SHP77 (cell line): ENCODE measurements at places on chromosomes 5 and 9.

GRCh38 chr5:30195036-30195435 is 998.5 kb upstream of the CDH6 start:
- peak; percentile 96 for DNase-seq

- DNase-seq = no peak
Measured at GRCh38 chr5:140178086-140178410, 3.1 kb downstream of the CYSTM1 start.

DNA sequence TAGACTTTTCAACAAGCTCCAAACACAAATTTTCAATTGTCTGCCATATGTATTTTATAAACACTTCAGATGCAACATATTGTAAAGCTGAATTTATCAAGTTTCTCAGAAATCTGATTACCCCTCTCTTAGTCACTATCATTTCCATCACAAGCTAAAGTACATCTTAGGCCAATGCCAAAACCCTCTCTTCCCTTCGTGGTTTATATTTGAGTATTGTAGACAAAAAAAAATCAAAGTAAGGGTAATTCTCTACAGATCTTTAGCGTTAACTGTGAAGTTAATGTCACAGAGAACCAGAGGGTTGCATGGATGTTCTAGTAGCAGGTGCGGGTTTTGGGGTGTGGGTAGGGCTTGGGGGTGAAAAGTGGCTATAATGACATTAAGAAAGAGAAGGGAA is 387.7 kb upstream of the PTGER4 start:
- no peak for DNase-seq

DNA sequence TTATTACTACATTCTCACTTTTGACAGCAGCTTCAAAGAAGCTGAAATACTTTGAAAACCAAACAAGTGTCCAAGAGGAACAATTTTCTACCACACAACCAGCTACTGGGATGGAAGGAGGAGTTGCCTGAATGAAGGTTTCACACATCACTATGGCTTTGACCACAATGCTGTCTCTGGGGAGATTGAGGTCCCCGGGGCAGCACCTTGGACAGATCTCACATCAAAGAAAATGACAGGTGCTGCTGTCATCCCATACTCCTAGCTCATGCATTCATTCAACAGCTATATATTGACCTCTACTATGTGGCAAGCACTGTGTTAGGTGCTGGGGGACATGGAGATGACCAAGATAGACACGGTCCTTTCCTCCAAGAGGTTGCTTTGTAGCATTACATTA is 233.2 kb upstream of the RASEF start:
- no peak for DNase-seq

GRCh38 chr5:53613061-53613460 is 52.6 kb downstream of the NDUFS4 start:
- no peak for DNase-seq

DNA sequence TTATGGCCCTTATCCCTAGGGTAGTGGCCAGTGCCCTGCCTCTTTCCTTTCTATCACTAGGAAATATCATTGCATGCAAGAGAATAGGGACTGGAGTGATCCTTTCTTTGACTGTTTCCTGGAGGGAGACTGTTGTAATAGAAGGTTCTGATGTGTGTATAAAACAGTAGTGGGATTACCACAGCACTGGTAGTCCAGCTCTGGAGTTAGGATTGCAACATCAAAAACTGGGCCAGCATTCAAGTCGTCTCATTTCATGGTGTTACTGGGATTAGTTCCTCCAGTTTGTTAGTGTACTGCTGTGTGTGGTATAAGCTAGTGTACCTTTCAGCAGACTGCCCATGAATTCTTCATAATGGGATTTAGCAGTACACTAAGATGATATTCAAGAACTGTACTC is 45.8 kb downstream of the KIAA1958 start:
- no peak for DNase-seq

GRCh38 chr9:71626395-71626794 is 141.9 kb downstream of the CEMIP2 start:
- no peak for DNase-seq

DNA sequence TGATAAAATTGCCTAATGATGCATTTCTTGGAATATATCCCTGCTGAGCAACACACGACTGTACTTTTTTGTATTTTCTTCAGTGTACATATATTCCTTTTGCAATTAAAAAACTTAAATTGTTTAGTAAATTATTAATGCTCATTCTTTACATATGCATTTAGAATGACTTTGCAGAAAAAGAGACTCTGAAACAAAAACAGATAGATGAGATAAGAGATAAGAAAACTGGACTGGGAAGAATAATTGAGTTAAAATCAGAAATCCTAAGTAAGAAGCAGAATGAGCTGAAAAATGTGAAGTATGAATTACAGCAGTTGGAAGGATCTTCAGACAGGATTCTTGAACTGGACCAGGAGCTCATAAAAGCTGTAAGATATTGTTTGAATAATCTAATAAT is 32.7 kb downstream of the RAD50 start:
- no peak for DNase-seq

DNA sequence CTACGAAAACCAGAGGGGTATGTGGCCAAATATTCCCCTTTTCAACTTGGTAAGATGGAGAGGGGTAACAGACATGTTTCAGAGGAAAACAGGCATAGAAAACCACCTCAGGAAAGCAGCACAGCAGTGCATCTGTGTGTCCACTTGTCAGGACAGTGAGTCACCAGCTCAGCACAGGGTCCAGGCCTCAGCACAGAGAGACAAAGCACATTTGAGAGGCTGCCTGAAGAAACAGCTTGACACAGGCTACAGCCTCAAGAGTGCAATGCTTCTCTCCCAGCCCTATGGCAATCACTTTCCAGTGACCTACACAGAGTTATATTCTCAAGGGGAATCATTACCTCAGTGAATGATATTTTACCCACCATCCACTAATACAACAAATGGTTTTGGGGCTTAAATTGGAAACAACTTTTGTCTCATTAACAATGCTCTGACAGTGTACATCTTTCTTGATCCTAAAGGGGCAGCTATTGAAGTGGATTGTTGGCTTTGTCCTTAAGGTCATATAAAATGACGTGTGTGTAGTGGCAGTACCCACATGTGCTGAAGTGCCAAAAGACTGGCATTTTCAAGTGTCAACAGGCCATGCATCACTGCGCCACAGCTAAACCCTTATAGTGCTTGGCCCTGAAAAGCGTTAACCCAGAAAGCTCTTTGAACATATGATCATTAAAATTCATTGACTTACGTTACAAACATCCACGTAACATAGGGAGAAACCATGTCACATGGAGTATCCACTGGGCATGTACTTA is 46.4 kb downstream of the ERMP1 start:
- DNase-seq = no peak

DNA sequence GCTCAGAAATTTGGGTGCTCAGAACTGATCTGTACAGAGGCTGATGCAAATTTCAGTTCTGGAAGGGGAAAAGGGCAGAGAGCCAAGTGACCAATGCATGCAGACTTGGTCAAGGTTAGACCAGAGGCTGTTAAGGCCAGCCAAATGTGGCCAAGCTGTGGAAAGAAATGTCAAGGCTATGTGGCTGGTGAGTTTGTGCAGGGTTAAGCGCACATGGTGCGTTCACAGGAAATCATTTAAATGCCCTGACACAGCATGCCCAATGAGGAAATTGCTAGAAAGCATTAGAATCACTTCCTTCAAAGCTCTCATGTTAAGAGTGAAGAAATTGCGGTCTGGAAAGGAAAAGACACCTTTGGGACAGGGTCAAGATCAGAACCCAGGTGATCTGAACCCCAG is 58.0 kb downstream of the PTPN3 start:
- DNase-seq = no peak

- DNase-seq = no peak
Measured at GRCh38 chr9:104313396-104314110, 190.5 kb upstream of the OR13F1 start.

- DNase-seq = no peak
Measured at GRCh38 chr9:132671620-132672412, 1.6 kb downstream of the GTF3C4 start.

DNA sequence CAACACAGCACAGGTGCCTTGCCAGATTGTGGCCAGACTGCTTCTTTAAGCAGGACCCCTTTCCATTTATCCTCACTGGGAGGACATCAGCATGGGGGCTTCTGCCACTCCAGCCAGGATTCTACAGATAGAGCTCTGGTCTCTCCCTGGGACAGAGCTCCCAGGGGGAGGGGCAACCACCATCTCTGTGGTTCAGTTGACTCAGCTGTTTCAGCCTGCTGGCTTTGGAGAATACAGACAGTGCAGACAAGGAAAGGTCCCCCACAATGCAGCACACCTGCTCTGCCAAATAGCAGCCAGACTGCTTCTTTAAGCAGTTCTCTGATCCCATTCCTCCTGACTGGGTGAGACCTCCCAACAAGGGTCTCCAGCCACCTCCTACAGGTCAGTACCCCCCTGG is 132.8 kb downstream of the OR2K2 start:
- DNase-seq = peak; percentile 6

- no peak for DNase-seq
Measured at GRCh38 chr9:92944921-92945320, 2.4 kb upstream of the FGD3 start.

DNA sequence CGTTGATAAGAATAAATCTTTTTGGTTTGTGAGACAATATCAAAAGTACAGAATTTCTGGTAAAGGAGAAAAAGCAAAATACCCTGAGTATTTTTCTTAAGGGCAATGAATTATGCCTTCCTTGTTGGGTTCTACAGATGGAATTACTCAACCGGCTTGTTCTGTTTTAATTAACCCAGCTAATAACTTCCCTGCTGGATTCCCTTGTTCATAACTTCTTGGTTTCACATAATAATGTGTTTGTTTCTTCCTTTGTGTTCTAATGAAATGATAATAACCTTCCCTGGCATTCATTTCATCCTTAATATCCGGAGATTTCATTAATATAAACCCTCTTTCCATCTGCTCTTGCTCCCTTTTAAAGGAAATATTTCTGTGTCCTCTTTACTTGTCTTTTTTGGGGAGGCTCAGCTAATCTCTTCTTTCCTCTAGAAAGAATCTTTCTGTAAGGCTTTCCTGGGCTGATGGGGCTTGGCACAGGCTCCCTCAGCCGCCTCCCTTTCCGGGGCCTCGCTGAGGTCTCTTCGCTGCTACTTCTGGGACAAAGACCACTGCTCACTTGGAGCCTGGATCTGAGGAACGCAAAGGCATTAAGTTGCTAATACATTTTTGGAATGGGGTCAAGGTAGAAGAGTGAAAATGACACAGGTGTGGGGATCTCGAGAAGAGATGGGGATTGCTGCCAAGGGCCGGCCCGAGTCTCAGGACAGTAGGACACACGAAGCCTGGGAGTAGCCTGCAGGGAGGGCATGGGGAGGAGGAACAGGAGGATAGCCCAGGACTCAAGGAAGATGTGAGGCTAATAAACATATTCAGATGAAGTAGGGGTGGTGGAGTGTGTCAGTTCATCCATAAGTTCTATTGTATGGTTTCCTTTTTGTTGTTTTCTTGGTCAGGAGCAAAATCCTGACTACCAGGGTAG is 118.5 kb downstream of the NRG2 start:
- DNase-seq = no peak

- peak; percentile 44 for DNase-seq
Measured at GRCh38 chr5:99104538-99105132, 175.8 kb upstream of the CHD1 start.

DNA sequence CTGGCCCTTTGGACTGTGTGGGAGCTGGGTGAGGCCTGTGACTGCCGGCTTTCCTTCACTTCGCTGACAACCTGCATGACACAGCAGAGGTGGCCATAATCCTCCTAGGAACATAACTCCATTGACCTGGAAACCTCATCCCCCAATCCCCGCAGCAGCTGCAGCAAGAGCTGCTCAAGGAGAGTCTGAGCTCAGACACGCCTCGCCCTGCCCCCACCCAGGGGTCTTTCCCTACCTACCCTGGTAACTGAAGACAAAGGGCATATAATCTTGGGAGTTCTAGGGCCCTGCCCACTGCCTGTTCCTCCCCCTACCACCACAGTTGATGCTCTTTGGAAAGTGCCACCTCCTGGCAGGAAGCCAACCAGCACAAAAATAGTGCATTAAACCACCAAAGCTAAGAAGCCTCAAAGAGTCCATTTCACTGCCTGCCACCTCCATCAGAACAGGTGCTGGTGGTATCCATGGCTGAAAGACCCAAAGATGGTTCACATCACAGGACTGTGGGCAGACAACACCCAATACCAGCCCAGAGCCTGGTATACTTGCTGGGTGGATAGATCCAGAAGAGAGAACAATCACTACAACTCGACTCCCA is 18.4 kb downstream of the TRIM36 start:
- DNase-seq = no peak

DNA sequence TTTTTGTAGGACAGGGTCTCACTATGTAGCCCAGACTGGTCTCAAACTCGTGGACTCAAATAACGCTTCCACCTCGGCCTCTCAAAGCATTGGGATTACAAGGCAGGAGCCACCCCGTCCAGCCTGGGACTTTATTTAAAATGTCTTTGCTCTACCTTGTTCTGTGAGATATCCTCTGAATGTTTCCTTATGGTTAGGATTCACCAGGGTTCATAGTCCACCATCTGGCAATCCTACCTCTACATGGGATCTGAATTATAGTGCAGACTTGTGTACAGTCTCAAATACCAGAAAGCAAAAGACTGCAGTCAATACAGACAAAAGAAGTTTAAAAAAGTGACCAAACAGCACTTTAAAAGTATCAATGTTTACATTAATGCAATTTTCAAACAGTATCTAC is 10.1 kb downstream of the ISCA1 start:
- DNase-seq = no peak

DNA sequence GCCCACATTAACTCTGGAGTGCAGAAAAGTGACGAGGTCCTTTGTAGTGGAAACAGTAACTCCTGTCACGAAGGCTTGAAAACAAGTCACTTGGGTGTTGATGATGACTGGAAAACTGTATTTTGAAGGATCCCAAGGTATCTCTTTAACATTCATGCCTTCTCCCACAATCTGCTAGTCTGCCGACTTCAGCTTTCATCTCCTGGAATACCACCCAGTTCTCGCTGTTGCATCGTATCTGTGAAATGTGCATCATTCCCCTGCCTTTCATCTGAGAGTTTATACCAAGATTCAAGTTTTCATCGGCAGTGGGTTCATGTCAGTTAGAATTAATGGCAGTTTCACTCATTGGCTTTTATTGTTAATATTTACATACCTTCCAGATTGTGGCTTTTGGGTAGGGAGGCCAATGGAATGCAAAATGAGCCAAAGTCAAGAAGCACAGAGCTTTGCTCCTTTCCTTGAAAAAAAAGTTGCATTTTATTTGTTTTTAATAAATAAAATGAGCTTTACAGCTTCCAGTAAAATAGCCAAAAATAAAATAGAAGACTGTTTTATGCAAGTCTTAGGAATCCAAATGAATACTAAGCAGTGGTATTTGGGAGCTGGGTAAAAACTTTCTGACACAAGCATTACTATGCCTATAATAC is 575.2 kb upstream of the WWC1 start:
- no peak for DNase-seq
